Endothelial cell of coronary artery (primary cell): ENCODE measurements at places on chromosomes 2 and 18. TPM values are rescaled to one million over a fixed set of nuclear protein-coding genes. Genes with fewer than 3 reads are reported as not detected.

DUSP28 gene
- 1.4 and 1.8 TPM in 2 replicates for total RNA-seq

IL36G gene
- total RNA-seq = not detected in 2 replicates

UGT1A9 gene
- total RNA-seq = not detected in 2 replicates

NTSR2 gene
- total RNA-seq = not detected in 2 replicates

RAX gene
- total RNA-seq = not detected in 2 replicates

LBX2 gene
- 1.4 and 2.1 TPM in 2 replicates for total RNA-seq

ABCB6 gene
- 29.8 and 51.1 TPM in 2 replicates for total RNA-seq

GPR39 gene
- 0.27 and 0.38 TPM in 2 replicates for total RNA-seq
